T-helper 2 cell (primary cell): ENCODE measurements at places on chromosomes 13 and 19.

- DNase-seq = no peak
Observed at GRCh38 chr19:51751655-51752054, at the start of gene FPR1. Gene FPR1 (minus strand): TSS chr19:51751878. CDS start chr19:51746994, 4,884 bp downstream.

DNA sequence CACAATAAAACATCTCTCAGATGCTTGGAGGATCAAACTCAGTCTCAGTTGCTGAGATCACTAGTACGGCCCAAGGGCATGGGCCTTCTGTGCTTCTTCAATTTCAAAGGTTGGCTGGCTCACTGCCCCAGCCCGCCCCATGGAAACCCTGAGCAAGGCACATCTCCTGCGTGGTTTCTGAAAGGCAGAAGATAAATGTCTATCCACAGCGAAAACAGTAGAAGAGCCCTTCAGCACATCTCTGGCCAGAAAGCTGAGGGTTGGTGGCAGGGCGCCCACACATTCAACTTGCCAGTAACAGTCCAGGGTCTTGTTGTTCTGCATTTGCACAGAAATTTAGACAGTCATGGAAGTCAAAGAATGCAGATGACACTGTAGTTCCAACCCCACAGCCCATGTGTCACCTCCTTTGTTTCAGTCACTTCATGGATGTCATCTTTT lies 24.0 kb upstream of the KATNAL1 start:
- no peak for DNase-seq

GRCh38 chr19:4986471-4986891 lies 17.6 kb downstream of the KDM4B start:
- DNase-seq = no peak

GRCh38 chr13:30870049-30870884 lies 35.8 kb upstream of the MEDAG start:
- DNase-seq = no peak

GRCh38 chr19:4012092-4012974 lies 4.8 kb downstream of the PIAS4 start:
- no peak for DNase-seq

DNA sequence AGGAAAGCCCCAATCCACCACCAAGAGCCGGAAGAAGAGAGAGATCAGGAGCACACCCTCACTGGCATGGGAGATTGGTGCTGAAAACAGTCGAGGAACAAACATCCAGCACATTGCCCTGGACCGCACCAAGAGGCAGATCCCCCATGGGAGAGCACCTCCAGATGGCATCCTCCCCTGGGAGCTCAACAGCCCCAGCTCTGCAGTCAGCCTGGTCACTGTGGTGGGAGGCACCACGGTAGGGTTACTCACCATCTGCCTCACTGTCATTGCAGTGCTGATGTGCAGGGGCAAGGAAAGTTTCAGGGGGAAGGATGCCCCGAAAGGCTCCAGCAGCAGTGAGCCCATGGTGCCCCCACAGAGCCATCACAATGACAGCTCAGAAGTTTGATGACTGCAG lies 110.2 kb downstream of the STOML3 start:
- no peak for DNase-seq

- peak; percentile 19 for DNase-seq
Observed at GRCh38 chr13:20161275-20161950, 561 bp upstream of the GJA3 start.

DNA sequence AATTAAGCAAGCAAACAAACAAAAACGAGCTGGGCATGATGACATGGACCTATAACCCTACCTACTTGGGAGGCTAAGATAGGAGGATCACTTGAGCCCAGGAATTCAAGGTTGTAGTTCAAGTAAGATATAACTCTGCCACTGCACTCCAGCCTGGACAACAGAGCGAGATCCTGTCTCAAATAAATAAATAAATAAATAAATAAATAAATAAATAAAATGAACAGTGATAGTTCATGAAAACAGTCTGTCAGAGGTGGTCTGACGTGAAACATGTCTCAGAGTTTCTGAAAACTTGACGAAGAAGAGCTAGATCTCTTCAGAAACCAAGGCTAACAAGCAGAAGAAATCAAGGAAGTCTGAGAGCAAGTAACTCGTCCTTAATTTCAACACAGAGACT lies 188.8 kb upstream of the GPC6 start:
- no peak for DNase-seq

- DNase-seq = no peak
Observed at GRCh38 chr19:41689993-41690800, 2.1 kb upstream of the CEACAM7 start.

DNA sequence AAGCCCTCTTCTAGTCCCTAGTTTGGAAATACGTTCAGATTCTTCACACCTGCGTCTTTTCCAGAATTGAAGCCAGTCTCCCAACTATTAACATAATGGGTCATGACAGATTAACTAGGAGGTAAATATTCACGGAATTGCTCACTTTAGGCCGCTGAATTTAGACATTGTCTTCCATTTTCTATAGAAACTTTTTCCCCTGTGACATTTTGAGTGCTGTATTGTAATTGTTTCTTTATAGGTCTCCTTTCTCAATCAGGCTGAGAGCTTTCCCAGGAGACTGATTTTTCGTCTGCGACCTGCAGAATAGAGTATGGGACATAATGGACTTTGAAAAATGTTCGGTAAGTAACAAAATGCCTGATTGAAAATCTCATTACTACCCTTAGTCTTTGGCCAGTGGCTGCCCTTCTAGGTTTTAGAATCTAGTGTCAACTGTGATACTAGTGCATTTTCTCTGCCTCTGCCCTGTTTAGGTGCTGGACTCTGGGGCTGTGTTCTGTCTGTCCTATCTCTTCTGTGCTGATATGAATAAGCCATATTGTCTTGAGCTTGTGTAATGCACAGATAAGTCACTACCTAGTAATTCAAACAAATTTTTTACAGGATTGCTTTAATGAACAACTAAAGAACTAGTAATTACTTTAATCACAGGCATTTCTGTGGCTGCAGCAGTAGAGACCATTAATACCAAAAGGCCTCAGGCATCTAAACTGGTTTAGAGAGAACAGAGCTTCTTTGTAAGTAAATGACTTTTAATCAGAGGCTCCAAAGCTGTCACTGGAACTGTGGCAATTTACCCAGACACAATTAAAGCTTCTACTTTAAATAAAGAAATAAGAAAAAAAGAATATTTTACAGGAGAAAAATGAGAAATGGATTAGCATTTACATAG lies 122.4 kb upstream of the FREM2 start:
- DNase-seq = no peak

- DNase-seq = no peak
Observed at GRCh38 chr13:109213714-109214113, 572.7 kb downstream of the IRS2 start.

DNA sequence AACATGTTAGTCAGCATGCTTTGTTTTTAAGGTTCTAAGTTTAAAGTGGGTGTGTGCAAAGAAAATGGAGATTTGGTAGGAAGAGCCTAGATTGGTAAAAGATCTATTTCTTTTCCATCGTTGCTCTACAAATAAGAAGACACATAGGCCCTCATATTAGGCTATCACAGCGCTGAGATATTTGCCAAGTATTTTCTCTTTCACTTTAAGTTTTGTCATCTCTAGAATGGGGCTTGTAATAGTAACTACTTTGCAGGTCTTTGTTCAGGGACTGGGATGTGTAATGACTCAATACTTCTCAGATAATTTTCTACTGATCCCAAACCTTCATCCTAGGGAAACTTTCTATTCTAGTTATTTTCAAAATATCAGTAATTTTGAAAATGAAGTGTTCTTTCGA lies 917.7 kb upstream of the SLC10A2 start:
- no peak for DNase-seq

DNA sequence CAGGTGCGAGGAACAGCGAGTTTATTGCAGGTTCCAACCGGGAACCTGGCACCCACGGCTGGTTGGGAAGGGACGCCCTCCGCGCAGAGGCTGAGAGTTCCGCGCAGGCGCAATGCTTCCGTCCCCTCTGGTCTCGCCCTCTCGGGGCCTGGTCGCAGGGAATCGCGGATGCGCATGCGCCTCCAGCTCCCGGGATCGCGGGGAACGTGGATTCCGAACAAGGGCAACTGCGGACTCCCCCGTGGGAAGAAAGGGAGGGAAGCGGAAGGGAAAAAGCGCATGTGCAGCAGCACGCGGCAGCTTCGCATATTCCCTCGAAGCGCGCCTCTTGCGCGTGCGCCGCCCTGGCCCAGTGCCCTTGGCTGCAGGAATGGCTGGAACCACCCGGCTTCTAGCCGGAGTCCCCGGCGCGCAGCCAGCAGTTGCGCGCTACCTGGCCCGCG lies 1.1 kb downstream of the TSSK6 start:
- no peak for DNase-seq

DNA sequence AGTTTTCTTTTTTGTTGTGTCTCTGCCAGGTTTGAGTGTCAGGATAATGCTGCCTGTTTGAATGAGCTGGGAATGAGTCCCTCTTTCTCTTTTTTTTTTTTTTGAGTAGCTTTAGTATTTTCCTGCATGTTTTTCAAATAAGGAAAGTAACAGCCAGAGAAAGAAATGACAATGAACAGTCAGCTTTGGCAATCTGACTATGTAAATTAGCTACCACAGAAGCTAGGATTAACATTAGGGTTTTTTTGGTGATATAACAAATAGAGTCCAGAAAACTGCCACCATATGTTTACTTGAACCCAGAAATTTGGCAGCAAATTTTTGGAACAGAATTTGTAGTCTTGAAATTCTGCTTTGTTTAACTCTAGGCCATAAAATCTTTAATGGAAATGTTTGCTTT lies 50.5 kb downstream of the SGCG start:
- DNase-seq = no peak

- no peak for DNase-seq
Observed at GRCh38 chr19:29384656-29385055, 141.1 kb upstream of the VSTM2B start.

DNA sequence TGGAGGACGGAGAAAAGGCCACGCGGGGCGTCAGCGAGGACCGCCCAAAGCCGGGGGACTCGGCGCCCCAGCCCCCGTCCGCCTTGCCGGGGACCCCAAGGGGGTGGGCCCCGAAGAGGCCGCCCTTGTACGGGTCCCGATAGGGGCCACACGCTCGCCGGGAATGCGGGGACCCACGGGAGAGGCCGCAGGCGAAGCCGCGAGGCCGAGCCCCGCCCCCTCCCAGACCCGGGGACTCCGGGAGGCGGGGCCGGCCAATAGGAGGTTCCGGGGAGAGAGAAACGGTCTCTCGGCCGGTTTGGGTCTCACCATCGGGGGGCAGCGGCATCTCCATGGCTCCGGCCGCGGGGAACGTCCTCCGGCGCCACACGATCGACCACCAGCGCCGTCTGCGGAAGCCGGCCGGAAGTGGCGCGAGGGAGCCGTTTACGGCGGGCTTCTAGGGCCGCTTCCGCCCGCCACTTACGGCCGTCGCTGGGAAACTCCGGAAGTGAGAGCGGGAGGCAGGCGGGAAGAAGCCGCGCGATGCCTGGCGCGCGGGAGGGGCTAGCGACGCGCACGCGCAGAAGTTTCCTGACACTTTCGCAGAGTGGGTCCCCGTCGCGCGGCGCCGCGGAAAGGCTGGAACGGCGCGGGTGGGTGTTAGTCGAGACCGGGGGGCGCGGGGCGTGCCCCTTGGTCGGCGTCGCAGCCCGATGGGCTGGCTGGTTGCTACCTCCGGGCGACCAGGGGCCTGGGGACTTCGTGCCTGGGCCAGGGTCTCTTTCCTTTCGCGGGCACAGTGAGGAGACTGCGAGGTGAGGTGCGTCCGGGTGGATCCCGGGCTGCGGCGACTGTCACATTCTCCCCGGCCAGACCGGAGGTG lies at the start of gene CHERP:
CHERP (minus strand) TSS at position 393 of the 865 bp plus-strand sequence; CDS start at position 334, 59 bp downstream.
- DNase-seq = peak; percentile 92

DNA sequence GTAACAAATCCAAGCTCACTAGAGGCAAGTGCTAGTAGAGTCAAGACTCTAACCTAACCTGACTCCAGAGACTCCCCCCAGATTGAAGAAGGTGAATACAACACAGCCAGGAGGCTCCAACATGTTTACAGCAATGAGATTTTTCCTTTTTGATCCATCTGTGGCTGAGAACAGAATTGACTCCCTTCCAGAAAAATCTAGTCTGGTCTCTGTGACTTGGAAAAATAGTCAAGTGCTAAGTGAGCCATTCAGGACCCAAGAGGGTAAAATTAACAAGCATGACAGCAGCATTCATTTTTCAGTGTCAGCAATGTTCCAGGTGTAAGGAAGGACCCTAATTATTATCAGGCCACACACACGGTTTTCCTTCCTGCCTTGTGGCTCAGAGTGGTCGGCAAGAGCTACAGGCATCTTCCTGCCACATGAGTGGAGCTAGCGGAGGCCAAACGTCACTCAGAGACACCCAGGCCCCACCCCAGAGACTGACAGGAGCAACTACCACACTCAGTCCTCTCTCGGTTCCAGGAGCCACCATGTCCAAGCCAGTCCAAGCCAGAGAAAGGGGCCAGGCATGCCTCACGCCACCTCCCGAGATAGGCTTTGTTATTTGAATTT lies 395.1 kb downstream of the FOXO1 start:
- no peak for DNase-seq

DNA sequence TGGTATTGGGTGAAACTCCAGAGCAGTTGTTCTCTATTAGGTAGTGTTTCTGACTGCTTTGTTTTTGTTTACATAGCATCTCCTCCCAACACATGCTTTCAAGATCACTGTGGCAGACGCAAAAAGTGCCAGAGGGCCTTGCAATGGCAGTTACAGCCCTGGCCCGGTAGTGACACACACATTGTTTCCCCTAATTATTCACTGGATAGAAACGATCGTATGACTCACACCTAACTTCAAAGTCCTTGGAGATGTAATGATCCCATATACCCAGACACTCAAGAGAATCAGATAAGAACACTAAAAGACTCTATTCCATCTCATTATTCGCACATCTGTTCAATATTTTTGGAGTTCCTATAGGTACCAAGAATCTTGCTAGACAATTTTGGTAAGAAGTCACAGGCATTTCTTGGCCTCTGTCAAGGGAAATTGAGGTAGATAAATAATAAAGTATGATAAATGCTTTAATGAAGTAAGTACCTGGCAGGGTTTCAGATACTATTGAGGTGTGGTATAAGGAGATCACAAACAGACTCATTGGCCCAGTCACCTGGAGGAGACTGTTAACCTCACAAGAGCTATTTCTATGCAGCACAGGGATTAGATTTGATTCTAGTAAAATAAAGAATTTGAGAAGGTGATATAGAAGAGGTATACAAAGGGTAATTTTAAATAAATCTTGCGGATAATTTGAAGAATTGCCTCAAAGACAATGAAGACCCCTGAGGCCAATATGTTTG lies 485.3 kb downstream of the SLITRK6 start:
- no peak for DNase-seq

- DNase-seq = no peak
Observed at GRCh38 chr19:13990085-13990484, 16.0 kb downstream of the RFX1 start.

- DNase-seq = no peak
Observed at GRCh38 chr19:28940751-28941500, 272.0 kb downstream of the UQCRFS1 start.
